Mucosa of descending colon (tissue), 3 donors: ENCODE measurements at places on chromosomes 5 and 9.

DNA sequence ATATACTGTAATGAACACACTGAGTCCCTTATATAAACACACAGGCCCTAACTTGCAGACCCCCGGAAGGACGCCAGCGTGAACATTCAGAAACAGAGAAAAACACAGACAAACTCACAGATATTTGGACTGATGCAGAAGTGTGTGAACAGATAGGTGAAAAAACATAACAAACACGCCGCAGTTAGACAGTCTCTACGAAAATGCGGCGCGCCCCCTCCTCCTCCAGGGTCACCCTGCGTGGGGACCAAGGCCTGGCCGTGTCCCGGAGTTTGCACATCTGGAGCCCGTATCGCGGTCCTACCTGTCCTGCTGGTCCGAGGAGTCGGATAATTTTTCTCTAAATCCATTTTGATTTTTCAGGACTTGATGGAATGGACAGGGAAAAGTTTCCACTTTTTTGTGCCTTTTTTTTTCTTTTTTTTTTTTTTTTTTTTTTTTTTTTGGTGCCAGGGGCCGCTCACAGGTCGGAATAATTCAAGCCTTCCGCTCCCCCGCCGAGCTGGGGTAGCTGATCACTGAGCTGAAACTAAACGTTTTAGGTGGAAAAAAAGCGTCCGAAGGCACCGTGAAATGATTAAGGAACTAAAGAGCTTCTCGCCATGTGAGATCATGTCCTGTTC, at the start of gene PAX5:
TSS of gene PAX5 (minus strand) at position 587 of the 623 bp plus-strand sequence. CDS start at position 350, 237 bp downstream.
- DNase-seq, result no peak

- no peak for DNase-seq
Observed at GRCh38 chr9:69834591-69835184, 14.1 kb downstream of the CFAP95 start.

GRCh38 chr5:26579712-26580111, 458.7 kb downstream of the CDH9 start:
- no peak for DNase-seq

GRCh38 chr5:69248019-69248418, 13.3 kb downstream of the CDK7 start:
- DNase-seq, result no peak

GRCh38 chr5:91211997-91212713, 171.0 kb downstream of the ARRDC3 start:
- DNase-seq, result no peak

DNA sequence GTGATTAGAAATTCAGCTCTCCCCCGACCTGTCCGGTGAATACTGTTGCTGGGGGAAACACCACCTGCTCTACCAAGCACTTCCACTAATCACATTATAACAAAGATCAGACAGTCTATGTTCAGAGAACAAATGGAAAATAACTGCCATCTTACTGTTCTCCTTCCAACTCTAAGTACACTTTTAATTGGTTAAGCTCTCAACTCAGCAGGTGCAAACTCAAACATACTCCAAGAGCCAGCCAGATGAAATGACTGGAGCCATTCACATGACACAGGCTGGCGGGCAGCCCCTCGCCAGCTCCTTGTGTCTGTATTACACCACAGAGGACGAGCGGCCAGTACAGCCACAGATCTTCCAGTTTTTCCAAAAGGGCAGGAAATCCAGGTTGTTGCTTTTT, 16.1 kb downstream of the LIFR start:
- DNase-seq, result no peak

GRCh38 chr5:142053426-142054151, 40.8 kb upstream of the GNPDA1 start:
- DNase-seq, result no peak

GRCh38 chr5:539469-540070, 15.3 kb upstream of the SLC9A3 start:
- no peak for DNase-seq

DNA sequence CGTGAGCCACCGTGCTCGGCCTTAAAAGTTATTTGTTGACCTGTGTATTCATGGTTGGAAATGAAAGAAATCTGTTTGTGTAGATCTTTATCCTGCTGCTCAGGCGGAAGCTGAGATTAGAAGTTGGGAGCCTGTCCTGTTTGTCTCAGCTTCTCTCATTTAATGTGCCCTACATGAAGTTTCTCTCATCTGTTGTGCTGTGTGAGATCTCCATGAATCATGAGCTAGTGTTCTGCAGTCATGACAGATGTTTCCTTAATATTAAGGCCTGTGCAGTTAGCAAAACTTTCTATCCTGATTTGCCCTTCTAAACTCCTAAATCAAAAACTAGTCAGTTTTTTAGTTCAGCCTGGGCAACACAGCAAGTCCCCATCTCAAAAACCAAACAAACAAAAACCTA, 59.5 kb downstream of the FAM78A start:
- DNase-seq, result no peak
